ENCODE measurements at places on chromosomes 5 and 9.

GRCh38 chr9:127457191-127457878 is 6.0 kb downstream of the LRSAM1 start:
- no peak for DNase-seq

- no peak for DNase-seq
Measured at GRCh38 chr5:135533794-135534193, 2.0 kb downstream of the NEUROG1 start.

DNA sequence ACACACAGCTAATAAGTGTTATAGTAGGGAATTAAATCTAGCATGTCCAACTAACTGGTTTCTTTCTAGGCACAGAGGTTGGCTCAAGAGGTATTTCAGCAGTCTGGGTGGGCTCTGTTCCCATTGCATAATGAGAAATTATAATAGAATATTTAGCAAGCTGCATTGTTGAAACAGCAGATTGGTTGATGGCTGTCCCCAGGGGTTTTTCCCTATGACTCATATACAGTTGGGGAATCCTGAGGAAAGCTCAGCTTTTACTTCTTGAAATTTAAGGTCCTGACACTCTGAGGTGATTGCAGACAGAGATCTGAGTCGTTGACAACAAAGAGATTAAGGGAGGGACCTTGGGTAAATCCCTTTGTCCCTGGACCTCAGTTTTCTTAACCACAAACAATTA is 38.3 kb upstream of the TNFSF8 start:
- peak; percentile 49 for DNase-seq

GRCh38 chr9:68653141-68653595 is 51.9 kb upstream of the PIP5K1B start:
- no peak for DNase-seq

DNA sequence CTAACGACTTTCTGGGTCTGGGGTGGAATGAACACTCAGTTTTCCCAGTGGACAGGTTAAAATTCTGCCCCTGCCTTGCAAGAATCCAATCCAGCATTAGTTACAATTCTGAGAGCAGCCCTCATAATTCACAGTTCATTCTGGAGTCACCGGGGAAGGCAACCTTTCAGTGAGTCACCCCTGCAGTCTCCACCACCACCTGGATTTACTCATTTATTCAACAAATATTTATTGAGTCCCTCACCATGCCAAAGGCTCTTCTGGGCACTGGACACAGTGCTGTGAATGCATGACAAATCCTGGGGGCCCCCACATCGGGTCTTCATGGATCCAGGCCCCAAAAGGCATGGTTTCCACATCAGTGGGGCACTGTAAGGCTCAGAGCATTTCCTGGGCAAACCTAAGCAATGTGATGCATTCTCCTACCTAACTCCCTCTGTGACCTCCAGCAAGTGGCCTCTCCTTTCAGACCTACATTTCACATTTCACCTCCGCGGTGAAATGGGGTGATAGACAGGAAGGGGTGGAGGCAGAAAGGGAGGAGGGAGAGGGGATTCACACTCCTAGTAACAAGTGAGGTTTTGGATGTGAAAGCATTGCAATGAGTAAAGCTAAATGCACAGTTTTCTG is 6.4 kb upstream of the MSX2 start:
- no peak for DNase-seq

DNA sequence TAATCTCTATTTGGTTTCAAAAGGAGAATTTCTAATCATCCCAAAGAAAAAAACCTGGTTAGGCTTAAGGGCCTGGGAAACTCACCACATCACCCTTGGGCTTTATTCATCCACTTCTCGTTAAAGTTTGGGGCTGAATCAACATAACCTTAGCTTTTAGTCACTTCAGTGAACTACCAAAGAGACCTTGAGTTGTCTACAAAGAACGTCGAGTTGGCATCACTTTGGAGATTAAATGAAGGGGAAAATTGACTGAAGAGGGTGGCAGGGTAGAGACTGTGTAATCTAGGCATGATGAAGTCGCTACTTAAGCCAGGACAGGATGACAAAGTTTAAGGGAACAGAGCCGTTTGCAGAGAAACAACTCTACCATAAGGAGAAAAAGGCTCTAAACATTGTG is 341.4 kb downstream of the RAB3C start:
- no peak for DNase-seq

DNA sequence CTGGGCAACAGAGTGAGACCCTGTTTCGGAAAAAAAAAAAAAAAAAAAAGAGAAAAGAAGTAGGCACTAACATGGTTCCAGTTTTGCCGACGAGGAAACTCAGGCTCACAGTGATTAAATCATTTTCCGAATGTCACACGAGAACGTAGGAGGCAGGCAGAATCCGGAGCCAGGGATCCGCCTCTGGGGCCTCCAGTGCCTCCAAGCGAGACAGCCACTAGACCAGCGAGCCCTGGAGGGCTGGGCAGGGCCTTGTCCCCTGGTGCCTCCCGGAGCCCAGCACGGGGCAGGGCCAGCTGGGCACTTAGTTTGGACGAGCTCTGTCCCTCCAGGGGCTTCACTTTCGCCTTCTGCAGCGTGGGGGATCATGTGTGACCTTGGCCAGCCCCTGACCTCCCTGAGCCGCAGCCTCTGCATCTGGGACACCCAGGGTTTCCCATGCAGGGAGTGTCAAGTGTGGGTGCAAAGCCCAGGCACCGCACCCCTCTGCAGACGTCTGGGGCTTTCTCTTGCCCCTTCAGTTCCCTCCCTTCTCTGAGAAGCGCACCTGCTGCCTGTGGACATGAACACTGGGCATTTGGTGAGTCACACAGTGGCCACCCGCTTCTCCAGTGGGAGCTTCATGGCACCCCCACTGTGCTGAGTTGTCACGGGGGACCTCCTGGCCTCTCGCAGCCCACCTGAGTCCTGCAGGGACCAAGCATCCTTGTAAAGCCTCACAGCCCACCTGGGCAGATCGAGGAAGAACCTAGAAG is 80.3 kb downstream of the RXRA start:
- peak; percentile 53 for DNase-seq

DNA sequence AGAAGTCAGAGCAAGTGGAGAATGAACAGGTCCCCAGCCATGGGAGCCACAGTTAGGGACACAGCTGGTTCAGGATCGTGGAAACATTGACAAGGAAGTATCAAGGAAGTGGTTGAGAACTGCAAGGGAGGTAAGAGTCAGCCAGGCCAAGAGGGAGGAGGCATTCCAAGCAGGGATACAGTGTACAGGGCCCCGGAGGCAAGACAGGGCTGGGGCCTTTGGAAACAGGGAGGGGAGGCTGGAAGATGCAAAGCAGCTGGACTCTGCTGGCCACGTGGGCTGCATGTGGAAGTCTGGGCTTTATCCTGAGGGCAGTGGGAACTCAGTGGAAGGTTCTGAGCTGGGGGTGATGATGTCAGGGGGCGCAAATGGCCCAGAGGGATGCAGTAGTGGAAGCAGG is 14.2 kb downstream of the CCDC180 start:
- DNase-seq = no peak

- no peak for DNase-seq
Measured at GRCh38 chr5:11385901-11386293, 518.3 kb downstream of the CTNND2 start.

DNA sequence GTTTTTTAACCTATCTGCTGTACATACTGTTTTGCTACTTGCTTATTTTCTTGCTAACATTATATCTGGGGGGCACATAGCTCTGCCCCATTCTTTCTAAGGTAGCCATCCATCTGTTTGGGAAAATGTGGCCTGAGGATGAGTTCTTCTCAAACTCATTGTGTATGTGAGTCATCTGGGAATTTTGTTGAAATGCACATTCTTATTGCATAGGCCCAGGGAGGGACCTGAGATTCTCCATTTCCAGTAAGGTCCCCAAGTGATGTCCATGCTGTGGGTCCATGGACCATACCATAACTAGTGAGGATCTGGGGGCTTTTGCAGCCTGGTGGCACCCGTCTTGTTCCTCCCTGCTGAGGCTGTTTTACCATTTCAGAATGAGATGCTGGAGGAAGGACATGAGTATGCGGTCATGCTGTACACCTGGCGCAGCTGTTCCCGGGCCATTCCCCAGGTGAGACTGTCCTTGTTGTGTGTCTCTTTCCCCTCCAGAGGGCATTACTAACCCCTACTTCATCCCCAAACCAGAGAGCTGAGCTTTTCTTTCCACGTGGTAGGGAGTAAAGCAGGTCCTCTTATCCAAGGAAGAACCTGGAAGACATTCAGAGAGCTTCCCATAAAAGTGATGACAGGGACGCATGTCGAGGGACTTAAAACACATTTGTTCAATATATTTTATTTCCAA is 28.6 kb downstream of the CYFIP2 start:
- DNase-seq = no peak

GRCh38 chr9:129575818-129576217 is 45.1 kb downstream of the C9orf50 start:
- no peak for DNase-seq

DNA sequence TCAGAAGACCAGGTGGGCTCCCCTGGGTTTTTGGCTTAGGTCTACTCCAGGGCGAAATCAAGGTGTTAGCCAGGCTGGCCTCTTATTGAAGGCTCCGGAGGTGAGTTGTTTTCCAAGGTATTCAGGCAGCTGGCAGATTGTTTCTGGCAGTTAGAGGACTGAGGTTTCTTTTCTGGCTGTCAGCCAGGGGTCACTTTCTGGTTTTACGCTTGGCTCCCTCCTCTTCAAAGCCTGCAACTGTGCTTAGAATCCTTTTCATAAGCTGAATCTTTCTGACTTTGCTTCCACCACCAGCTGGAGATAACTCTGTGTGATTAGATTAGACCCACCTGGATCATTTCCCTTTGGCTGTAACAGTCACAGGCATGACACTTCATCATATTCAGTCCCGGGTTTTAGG is 24.6 kb downstream of the RFK start:
- DNase-seq = no peak

DNA sequence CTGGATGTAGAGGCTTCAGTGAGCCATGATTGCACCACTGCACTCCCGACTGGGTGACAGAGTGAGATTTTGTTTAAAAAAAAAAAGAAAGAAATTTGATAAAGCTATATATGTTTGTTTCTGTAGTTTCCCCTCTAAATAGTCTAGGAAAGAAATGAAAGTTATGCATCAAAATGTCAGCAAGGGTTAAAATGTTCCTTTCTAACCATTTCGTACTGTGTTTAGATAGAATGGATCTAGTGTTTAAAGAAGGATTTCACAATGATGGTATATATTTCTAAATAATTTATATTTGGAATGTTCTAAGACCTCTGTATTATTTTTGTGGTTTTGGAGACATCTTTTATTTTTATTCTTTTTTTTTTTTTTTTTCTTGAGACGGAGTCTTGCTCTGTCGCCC is 22.7 kb downstream of the TEK start:
- DNase-seq = no peak

DNA sequence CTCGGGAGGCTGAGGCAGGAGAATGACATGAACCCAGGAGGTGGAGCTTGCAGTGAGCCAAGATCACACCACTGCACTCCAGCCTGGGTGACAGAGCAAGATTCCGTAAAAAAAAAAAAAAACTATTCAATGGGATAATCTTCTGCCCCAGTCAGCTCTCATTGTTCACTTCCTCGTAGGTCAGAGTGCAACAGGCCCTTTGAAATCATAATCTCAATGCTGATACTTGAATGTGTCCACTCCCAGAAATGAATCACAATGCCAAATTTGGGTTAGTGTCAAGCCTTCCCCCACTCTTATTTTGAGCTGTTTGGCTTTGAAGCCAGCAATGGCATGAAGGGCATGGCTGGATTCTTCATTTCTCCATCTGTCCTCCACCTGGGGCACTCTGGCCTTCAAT is 610.3 kb upstream of the KLF4 start:
- DNase-seq = no peak

DNA sequence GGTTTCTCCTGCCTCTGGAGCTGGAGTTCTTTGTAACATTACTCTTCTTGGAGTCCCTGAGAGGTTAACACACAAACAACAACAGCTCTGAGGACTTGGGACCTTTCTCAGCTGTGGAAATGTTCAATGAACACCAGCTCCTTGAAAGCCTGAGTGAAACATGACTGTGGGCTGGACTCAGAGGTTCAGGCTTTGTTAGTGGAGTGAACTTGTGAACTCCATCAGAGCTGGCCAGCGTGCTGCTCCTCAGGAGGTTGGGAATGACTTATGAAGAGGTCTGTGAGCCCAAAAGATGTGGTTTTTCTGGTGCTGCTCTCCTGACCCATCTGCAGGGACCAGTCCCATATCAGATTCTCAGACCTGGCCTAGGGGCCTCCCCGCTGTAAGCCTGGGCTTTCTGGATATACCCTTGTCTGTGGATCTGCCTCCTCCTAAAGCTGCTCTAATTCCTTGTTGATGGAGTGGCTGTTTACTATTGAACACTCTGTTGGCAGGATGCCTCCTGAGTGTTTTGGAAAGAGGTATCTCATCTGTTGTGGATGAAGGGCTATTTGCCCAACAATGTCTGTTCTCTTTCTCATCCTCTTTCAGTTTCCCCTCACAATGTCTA is 170.0 kb upstream of the GDNF start:
- no peak for DNase-seq

DNA sequence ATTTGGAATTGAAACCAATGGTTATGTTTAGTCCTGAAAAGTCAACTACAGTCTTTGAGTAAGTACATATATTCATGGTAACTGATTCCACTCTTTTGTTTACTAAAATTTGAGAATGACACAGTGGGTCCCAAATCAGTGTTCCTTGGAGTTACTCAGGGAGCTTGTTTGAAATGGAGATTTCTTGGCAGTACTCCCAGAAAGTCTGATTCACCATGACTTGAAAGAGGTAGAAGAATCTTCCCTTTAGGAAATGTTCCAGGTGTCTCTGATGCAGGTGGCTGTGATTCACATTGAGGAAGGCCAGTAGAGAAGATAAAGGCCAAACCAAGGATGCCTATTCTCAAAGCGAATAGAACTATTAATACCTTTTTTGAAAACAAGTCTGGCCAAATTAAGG is 1078.3 kb downstream of the CDH12 start:
- no peak for DNase-seq

DNA sequence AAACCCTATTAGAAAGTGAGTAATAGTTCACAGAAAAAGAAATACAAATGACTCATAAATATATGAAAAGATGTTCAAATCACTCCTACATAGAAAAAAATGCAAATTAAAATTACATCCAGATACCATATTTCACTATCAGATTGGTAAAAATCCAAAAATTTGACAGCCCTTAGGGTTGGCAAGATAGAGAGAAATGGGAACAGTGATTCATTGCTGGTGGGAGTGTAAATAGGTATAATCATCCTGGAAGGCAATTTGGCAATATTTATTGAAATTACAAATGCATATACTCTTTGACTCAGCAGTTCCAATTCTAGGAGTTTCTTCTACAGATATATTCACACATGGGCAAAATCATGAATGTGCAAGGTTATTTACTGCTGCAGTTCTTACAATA is 273.5 kb downstream of the NR2F1-AS1 start:
- peak; percentile 30 for DNase-seq

GRCh38 chr5:170522211-170523141 is 18.7 kb downstream of the KCNIP1 start:
- DNase-seq = peak; percentile 66

All from GM03348 (cell line).